Naive thymus-derived CD8-positive, alpha-beta T cell (primary cell): ENCODE measurements at places on chromosomes 3 and 15.
A peak's percentile ranks its signal among the peaks of the same experiment; 100 is the strongest.

GRCh38 chr15:58466566-58466965 lies 34.8 kb downstream of the LIPC start:
- no peak for DNase-seq

- DNase-seq: no peak
Measured at GRCh38 chr15:56227306-56227705, 16.4 kb downstream of the RFX7 start.

DNA sequence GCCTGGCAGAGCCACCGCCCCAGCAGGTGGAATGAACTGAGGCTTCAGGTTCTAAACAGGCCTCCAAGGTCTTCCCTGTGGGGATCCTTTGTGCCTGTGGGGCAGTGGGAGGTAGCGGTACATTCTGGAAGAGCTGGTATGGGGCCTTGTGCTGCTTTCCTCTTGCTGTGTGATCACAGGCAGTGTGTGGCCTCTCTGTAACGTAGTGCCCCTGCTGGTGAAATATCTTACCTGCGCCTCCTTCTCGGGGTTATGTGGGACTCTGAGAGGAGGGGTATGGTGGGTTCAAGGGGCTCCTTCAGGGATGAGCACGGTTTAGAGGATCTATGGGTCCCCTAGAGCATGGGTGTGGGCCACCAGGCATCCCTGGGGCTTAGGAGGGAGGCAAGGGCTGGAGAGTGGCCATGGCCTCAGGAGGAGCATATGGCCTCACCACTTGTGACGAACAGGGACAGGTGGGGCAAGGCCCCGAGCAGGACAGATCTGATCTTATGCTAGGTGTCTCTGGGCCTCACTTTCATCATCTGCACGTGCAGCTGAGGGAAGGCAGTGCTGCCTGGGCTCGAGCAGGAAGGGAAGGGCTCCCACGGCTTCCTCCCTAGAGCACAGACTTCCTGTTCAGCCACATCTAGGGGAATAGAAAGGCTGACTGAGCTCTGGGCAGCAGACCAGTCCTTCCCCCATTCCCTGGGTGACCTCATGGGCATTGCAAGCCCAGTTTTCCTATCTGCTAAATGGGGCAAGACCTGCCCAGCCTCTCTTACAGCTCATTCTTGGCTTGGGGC lies 1.9 kb upstream of the ALS2CL start:
- no peak for DNase-seq

DNA sequence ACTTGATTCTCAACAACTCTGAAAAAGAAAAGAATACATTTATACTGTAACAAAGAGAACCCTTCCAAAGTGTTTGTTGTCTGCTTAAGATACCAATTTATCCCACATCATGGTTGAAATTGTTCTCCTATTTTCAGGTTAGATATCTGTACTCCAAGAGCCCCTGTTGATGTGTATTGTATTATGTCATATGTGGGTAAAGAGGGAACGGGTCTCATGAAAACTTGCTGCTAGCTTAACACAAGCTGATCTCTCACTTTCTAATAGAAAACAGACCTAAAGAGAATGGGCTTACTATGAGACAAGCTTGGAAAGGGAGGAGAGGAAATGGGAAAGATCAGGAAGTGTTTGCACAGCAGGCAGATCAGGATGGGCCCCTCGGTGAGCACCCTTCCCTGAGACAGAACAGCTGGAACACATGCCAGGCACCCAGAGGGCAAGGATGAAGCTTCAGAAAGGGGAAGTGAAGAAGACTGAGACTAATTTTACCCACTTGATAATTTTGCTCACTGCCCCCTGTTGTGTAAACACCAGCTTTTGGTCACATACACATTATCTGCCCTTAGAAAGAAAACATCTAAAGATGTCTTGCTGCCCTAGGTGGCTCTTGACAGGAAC lies 747.9 kb upstream of the CCDC54 start:
- no peak for DNase-seq

DNA sequence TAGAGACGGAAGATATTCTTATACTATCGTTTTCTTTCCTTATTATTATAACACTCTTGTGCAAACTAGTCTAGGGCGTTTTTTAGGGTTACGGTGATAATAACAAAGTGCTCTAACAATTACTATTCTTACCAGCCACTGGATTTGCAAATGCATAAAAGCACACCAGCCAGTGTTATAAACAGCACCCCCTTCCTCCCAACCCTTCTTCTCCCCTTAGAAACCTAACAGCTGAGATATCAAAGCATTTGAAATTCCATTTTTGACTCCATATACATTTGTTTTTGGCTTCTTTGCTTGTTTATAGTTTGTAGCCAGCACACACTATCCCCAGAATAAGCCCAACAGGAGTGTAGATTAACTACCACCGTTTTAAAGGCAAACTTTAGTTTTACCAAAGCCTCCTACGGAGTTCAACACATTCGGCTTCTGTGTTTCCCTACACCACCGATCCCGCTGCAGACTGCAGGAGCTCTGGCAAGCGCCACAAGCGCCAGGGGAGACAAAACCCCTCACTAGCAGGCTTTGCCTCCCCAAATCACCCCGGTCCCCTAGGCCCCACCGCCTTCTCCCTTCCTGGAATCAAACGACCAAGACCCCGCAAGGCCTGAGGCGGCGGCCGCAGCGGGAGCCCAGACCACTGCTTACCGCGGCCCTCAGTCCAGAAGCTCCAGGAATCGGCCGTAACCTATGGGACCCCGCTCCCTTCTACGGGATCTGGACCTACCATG lies 461 bp downstream of the COPB2 start:
- peak; percentile 17 for DNase-seq

GRCh38 chr3:161371441-161372320 lies at the start of gene SPTSSB:
SPTSSB (minus strand) TSS chr3:161371517; CDS start chr3:161346323, 25,194 bp downstream.
- peak; percentile 59 for DNase-seq

- no peak for DNase-seq
Measured at GRCh38 chr3:14145236-14145635, 20.4 kb downstream of the TMEM43 start.

GRCh38 chr3:197456261-197457091 lies 99.3 kb downstream of the BDH1 start:
- peak; percentile 24 for DNase-seq

GRCh38 chr15:94584833-94585244 lies 353.5 kb downstream of the MCTP2 start:
- DNase-seq: peak; percentile 75

GRCh38 chr3:197404754-197405153 lies 106.3 kb upstream of the DLG1 start:
- no peak for DNase-seq

GRCh38 chr3:50164984-50165909 lies 10.1 kb downstream of the SEMA3F start:
- DNase-seq: no peak

GRCh38 chr3:52026041-52026440 lies 30.3 kb downstream of the DUSP7 start:
- DNase-seq: no peak

- DNase-seq: no peak
Measured at GRCh38 chr3:16026753-16027152, 147.7 kb upstream of the GALNT15 start.

- DNase-seq: no peak
Measured at GRCh38 chr15:59539799-59540198, 71.8 kb upstream of the GCNT3 start.

- no peak for DNase-seq
Measured at GRCh38 chr3:46080124-46080968, 53.1 kb upstream of the XCR1 start.

DNA sequence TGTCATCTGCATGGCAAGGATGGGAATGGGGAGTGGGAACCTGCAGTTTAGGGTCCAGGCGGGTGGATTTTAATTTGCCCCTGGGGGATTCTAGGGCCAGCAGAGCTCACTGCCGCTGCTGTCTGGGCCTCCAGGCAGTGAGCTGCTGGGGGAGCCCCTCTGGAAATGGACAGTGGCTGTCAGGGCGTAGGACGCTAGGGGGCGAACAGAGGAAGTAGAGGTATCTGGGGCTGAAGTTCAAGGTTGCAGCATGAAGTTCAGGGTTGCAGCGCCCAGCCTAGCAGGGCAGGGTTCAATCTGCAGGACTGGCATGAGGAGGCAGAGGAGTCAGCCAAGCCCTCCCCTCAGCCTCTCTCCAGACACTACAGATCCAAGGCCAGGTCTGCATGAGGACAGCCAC lies 49.5 kb downstream of the APBA2 start:
- peak; percentile 66 for DNase-seq

- no peak for DNase-seq
Measured at GRCh38 chr3:81741216-81741615, 20.2 kb downstream of the GBE1 start.

GRCh38 chr3:12467746-12468145 lies 16.5 kb upstream of the TSEN2 start:
- DNase-seq: no peak

DNA sequence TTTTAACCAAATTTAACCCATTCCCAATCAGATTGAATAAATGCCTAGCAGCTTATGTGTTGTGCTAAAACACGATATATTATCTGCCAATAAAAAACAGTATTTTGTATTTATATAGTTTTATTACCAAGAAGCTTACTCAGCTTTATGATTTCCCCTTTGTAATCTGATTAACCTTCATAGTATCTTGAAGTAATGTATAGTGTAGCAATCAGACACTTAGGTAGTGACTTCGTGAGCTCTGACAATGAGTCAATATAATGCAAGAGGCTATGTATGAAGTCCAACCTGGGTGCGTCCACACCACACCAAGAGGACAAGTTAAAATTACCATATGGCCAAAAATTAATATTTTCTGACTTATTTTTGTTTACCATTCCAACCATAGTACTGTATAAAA lies 2.1 kb upstream of the CNBP start:
- DNase-seq: no peak

DNA sequence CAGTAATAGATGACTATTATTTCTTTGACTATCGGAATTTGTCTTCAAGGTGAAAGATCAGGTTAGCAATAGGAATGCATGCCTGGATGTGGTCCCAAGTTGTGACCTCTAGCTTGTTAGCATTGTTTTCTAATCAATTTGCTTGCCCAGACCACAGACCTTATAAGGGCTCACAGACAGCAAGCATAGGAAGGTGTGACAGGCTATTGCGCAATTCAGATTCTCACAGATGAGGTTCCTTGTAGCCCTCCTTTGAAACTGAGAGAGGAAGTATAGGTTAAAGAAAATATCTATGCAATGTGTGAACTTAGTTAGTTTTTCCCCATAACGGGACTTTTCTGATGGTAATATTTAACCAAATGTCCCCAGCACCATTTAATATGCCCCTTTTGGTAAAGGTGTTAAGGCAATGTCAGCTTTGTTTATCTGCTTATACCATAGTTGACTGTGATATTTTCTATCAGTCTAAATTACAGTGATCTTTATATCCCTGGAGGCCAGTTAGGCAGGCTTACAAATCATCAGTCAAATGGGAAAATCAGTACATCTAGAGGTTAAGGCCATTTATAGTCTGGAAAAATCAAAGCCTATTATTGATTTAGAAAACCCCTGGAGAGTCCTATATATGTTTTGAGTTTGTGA lies 168.1 kb upstream of the MBNL1 start:
- DNase-seq: no peak

DNA sequence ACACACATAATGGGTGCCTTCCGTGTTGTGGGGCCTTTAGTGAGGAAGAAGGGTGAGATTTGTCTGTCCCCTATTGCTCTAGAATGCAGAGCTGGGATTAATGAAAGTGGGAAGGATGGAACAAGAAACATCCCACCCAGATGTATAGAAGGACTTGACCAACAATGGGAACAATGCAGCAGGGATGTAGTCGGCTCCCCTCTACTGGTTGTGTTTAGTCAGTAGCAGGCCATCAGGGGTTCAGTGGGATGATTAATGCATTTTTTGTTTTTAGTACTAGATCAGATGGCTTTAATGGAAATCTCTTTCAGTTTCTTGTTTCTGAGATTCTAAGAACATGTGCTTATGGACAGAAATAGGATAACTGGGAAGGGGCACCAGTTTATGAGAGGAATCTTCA lies 156.0 kb upstream of the ROPN1 start:
- no peak for DNase-seq

DNA sequence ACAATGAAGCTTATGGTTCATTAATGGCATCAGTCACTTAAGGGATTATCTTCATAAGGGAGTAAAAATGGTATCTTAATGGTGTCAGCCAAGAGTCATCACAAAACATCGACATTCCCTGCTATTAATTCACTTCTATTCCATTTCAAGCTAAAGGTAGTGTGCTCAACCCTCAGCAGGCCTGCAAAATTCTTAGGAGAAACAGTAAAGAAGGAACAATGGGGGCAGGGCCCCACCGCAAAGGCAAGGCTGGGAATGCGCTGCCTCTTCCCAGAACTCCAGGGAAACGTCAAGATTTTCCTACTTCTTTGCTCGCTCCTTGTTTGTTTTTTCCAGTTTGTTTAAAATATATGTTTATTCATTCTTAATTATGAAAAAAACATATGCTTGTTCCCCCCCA lies 187.3 kb upstream of the TSC22D2 start:
- no peak for DNase-seq

DNA sequence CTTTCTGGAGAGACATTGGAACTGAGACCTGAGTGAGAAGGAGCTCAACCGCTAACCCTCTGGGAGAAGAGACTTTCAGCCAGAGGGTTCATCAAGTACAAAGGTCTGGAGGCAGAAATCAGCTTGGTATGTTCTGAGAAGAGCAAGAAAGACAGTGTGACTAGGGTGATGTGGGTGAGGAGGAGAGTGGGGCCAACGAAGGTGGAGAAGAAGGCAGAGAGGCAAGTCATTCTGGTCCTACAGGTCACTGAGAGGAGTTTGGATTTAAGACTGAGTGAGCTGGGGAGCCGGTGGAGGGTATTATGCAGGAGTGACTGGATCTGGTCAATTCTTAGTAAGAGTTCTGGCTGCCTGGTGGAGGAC lies 12.2 kb downstream of the XIRP1 start:
- no peak for DNase-seq

DNA sequence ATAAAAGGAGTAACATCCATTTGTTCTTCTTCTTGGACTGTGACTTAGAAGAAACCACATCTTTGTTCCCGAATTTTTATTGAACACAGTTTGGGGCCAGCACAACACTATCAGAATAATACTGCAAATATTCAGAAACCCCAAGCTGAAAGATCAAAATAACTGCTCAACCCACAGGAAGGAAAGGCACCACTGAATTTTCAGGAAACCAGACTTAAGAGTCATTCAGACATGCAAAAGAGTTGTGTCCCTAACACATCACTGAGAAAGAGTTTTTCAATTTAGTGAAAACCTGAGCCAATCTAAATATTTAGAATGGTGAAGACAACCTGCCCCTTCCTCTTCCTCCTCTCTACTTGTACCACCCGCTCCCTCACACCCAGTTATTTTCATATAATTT lies 295.0 kb upstream of the RORA start:
- no peak for DNase-seq

DNA sequence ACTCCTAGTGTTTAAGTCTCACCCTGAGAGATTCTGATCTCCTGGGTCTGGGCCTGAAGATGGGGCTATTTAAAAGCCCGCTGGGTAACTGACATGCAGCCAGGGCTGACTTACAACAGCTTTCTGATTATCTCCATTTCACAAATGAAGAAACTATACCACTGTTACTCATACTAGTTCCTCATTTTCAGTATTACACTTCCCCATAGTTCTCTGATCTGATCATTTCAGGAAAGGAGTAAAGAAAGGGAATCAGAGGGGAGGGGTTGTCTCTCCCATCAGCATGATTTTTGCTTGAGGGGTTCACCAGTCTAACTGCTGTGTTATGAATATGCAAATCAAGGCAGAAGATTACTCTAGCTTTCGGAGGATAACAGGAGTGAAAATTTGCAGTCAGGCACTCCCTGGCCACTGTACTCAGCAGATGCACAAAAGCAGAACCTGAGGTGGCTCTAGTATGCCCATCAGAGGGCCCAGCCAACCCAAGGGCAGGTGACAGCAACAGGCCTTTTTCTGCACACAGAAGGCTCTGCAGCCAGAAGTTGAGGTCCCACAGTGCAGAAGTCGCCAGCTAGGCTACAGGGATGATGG lies 59.4 kb downstream of the DAPK2 start:
- no peak for DNase-seq
